Esophagus muscularis mucosa (tissue), 4 donors: ENCODE measurements at places on chromosomes 1 and 21. TPM values are rescaled to one million over a fixed set of nuclear protein-coding genes. Genes with fewer than 3 reads are reported as not detected.

GRCh38 chr1:55244476-55245099 is 29.4 kb upstream of the USP24 start:
- DNase-seq = no peak
- H3K36me3 ChIP-seq = no peaks in the 10 kb centered on the region
- H3K27me3 ChIP-seq = no peaks in the 10 kb centered on the region
- H3K27ac ChIP-seq = no peak overlapping the region
- no peaks in the 10 kb centered on the region for H3K4me1 ChIP-seq

The E2F2 gene
- total RNA-seq = 0.11 TPM

- no peak overlapping the region for H3K4me3 ChIP-seq
- H3K27me3 ChIP-seq = no peaks in the 10 kb centered on the region
- DNase-seq = no peak
- peaks cover 6% of the 10 kb centered on the region for H3K36me3 ChIP-seq
These were observed 188.4 kb downstream of the CLIC6 start for GRCh38 chr21:34857122-34857713.

- H3K27ac ChIP-seq = peak overlapping the region; percentile 92
- peak overlapping the region; percentile 97 for H3K4me3 ChIP-seq
- no peak for DNase-seq
- H3K4me1 ChIP-seq = peaks cover 61% of the 10 kb centered on the region
- H3K36me3 ChIP-seq = peaks cover 21% of the 10 kb centered on the region
- no peaks in the 10 kb centered on the region for H3K27me3 ChIP-seq
These were observed 373 bp downstream of the MTF1 start for GRCh38 chr1:37858931-37859506.

The TMEM82 gene
- not detected for total RNA-seq
